Fibroblast of the conjunctiva (primary cell): ENCODE measurements at places on chromosomes 12 and 14.
A peak's percentile ranks its signal among the peaks of the same experiment; 100 is the strongest.

DNA sequence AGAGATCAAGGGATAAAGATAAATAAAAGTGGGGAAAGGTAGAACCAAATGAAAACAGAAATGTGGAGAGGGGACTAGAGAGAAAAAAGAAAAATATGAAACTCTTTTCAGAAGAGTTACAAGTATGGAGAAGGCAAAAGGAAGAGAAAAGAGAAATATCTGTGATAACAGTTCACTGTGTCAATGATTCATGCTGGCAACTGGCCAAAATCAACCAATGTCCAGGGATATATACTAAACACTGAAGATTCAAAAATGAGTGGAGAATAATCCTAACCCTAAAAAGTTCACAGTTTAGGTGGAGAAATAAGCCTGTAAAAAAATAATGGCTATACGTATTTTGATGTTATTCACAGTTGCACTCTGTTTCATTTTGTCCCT lies 372.3 kb upstream of the KITLG start:
- no peak for DNase-seq

DNA sequence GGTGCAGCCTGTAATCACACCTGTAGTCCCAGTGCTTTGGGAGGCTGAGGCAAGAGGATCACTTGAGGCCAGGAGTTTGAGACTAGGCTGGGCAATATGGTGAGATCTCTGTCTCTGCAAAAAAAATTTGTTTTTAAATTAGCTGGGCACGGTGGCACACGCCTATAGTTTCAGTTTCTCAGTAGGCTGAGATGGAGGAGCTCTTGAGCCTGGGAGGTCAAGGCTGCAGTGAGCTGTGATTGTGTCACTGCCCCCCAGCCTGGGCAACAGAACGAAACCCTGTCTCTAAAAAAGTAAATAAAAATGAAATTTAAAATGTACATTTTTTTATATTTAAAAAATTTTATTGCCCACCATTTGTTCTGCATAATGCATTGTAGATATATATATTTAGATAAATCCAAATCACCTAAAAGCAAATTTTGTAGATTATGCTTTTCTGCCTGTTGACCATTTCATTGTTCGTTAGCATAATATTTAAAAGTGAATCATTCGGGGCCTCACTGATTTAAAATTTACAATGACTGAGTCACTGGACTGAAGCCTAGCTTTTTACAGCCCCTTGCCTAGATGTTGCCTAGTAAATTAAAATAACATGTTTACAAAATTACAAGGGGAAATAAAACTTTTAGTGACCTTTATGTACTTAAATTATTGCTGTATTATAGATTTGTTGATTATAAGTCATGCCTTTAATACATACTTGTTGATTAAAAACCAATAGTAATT lies 87.9 kb downstream of the USP15 start:
- no peak for DNase-seq

DNA sequence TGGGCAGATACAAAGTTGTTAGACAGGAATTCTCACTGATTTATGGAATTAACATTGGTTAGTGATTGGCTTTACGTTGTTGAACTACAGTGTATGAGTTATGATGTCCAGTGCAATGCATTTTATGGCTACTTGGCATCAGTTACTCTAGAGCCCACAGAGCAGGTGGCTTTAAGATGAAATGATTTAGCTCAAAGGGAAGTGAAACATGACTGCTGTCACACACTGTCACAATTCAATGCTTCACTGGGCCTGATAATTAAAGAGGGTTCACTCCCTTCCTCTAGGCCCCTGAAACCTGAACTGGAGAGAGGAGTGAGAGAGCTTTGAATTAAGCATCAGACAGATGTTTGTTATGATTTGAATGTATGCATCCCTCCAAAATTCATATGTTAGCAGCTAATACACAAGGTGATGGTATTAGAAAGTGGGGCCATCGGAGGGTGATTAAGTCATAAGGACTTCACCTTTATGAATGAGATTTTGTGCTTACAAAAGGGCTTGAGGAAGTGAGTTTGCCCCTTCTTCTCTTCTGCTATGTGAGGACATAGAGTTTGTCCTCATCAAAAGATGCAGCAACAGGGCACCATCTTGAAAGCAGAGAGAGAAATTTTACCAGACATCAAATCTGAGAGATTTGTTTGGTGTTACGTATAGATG lies 175.8 kb upstream of the GRIN2B start:
- no peak for DNase-seq

GRCh38 chr14:51328064-51328771 lies 88.2 kb downstream of the TMX1 start:
- DNase-seq, result no peak

GRCh38 chr12:59405992-59406391 lies 189.8 kb upstream of the SLC16A7 start:
- DNase-seq, result no peak

- no peak for DNase-seq
Measured at GRCh38 chr12:130559806-130560205, 156.3 kb downstream of the RIMBP2 start.

DNA sequence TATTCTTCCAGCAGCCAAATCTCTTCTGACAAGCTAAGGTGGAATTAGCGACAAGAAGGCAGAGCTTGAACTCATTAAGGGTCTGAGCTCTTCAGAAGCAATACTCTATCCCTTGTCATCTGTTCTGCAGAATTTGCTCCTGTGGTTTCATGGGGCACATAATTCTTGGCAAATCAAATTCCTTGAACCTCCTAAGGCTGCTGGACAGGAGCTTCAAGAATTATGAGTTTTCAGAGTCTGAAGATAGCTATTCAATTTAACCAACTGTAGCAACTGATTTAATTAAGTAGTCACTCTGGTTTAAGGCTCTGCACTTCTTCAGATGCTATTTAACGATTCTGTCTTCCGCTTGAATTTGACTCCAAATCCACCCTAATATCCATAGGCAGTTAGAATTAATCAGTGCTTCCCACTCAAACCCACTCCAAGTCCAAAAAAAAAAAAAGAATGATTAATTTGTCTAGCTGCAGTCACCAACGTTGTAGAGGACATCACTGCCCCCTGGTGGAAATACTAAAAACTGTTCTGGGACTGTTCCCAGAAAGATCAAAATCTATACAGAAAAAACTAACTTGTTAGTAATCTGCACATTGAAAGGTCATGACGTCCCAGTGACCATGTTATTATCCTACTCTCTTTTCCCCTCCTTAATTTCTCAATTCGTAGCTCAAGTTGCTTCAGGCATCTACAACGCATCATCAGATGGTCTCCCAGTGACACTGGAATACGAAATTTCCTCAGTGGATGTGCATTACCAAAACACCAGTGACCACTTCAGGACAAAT lies 169.9 kb downstream of the KIF21A start:
- DNase-seq, result peak; percentile 17

DNA sequence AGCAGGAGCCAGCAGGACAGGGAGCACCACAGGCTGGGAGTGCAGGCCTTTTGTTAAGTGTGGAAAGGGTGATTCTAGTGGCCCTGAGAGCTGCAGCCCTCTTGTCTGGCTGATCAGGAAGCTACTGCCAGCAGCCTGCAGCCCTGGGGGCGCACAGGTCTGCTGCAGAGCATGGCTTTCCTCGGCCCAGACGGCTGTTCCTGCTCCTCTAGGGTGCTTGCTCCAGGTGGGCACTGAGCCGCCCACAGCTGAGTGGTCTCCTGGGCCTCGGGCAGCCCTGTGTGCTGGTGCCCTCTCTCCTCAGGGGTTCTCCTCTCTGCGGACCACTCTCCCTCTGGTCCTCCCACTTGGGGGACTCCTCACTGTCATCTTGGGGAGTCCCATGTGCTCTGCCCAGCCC lies 18.9 kb downstream of the CCDC88C start:
- DNase-seq, result no peak

- DNase-seq, result no peak
Measured at GRCh38 chr12:92898755-92899154, 30.3 kb downstream of the EEA1 start.

- DNase-seq, result no peak
Measured at GRCh38 chr14:53848854-53849253, 107.8 kb downstream of the BMP4 start.

GRCh38 chr14:64755781-64756221 lies 51.6 kb downstream of the PLEKHG3 start:
- DNase-seq, result no peak

DNA sequence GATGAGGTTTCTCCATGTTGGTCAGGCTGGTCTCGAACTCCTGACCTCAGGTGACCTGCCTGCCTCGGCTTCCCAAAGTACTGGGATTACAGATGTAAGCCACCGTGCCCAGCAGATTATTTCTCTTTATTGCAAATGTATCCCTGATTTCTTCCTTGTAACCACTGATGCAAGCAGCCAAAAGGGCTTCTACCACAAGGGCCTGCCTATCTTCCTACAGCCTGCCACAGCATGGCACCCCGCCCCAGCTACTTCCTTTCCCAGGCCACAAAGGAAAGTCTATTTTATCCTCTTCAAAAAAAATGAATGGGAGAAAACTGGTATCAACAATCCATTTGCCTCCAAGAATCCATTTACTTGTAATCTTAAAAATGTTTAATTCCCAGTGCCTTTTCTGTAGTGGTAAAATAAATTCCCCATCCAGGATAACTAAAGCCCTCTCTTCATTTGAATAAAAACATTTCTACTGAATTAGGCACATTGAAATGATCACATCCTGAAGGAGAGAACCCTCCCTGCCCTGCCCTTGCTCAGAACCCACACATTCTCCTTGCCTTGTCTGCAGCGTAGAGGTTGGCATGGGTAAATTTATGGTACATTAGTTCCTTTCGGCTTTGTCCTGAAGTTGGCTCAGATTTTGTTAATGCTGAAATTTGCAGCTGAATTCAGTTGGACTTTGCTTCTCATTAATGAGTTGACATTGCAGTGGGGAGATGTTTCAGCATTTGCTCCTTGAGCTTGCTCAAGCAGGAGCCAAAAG lies 19.2 kb downstream of the GPHB5 start:
- no peak for DNase-seq

- DNase-seq, result no peak
Measured at GRCh38 chr14:99891900-99892299, 98.7 kb downstream of the EML1 start.

DNA sequence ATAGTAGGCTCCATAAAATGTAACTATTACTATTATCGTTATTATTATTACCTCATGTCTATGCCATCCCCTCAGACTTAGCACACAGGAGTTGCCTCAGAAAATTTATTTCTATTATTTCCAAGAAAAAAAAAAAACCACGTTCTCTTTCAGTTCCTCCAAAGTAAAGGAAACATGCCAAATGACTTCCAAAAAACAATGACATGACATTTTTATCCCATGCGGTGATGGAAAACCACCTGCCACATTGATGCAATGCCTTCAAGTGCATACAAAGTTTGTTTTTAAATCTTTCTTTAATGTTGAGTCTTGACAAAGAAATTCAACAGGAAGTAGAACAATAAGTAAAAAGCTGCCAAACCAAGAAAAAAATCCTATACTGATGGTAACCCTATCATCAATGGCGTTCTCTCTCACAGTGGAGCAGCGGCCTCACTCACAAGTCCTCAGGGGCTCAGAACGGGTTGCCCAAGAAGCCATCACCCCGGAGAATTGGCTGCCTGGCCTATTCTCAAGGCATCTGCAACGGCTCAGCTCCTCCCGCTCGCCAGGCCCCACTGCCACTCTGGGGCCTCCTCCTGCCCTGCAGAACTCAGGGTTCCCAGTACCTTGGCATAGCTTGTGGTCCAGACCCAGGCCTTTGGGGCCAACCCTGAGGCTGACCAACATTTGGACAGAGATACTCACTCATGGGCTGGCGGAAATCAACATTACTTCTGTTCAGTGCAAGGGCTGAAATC lies 51.9 kb downstream of the SERPINA3 start:
- no peak for DNase-seq

GRCh38 chr14:93007225-93007997 lies 84.5 kb downstream of the CHGA start:
- DNase-seq, result peak; percentile 22

- DNase-seq, result no peak
Measured at GRCh38 chr12:129467289-129467688, 436.5 kb downstream of the TMEM132D start.

DNA sequence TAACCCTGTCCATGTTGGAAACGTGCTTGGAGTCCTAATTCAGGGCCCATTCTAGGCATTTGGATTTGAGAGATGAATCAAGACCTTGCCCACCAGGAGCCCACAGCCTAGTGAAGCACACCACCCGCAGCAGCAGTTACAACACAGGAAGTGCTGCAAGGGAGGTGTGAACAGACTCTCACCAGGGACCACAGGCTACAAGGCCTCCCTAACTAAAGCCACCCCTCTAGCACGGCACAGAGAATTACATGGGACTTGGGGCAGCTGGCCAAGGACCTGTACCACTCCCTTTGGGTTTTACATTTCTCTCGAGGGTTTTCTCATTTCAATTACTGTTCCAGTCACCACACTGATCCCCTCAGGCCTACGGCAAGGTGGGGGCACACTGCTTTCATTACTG lies 49.5 kb upstream of the FOXN3 start:
- no peak for DNase-seq

GRCh38 chr12:52079576-52080402 lies at the start of gene SMIM41:
Gene SMIM41 (plus strand): TSS chr12:52079704. CDS start chr12:52079780, 76 bp downstream.
- no peak for DNase-seq

- DNase-seq, result no peak
Measured at GRCh38 chr12:103698752-103699560, 111.9 kb downstream of the STAB2 start.

- no peak for DNase-seq
Measured at GRCh38 chr14:29486132-29486531, 441.5 kb downstream of the PRKD1 start.
